ENCODE measurements at places on chromosomes 7 and 10.
A peak's percentile ranks its signal among the peaks of the same experiment; 100 is the strongest.

DNA sequence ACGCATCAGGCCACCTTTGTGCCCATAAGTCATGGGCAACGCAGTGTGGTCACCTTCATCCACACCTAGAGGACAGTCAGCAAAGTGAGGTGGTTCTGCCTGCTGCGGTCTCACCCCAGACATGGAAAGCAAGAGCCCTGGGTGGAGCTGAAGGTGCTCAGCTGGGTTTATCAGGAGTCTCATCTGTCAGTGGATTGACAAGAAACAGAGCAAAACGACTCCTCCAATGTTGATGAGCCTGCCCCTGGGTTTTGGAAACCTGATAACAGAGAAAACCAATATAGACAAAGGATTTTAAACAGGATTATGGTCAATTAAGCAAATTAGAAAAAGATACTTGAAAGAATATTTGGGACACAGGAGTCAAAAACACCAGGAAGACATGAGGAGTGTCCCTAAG lies 229.3 kb upstream of the PRSS58 start:
- DNase-seq, result no peak

DNA sequence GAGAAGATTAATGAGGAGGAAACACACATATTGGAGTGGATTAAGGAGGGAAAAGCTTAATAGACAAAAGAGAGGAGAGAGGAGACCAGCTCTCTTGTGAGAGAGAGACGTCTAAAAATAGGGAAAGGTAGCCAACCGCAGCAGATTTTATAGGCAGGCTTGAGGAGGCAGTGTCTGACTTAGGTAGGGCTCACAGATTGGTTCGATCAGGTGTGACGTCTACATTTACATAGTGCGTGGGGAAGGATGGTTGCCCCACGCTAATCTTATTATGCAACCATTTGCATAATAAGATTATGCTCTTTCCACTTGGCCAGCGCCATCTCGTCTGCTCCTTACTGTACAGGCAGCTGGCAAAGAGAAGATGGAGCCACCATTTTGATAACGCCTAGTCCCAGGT lies 122.0 kb downstream of the MARCHF5 start:
- no peak for DNase-seq

DNA sequence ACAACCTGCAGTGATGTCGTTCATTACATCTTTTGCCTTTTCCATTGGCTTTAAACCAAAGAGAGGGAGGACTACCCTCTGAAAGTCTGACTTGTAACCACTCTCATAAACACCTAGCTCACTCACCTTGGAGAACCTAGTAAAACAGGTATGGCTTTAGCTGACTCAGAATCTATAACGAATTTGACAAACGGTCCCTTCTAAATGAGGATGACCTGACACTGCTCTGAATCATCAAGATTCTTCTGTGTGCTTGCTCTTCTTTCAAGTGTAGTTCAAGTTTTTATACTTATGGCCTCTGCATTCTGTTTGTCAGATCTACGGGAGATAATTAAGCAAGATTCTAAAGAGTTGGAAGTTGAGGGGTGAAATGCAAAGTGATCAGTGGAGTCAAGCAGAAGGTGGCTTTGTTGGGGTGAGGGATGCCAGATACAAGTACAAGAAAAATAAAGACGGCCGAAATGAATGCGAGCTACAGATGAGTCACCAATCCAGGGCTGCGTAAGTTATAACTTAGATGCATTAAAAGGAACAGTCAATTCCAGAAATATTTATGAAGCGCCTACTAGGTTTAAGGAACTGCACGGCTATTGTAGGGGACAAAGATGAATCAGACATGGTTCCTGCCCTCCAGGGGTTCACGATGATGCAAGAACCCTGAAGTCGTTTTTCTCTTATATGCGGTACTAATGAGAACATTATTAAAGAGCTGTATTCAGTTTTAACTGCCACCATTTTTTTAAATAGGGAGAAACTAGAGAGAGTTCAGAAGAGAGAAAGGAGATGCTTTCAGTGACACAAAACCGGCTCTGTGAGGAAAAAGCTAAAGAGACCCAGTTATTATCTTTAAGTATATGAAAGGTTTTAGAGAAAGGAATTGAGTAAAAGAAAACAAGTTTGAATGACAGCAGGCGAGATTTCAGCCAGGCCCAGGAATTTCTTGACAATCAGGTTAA lies 6.5 kb downstream of the HIPK2 start:
- no peak for DNase-seq

GRCh38 chr7:150947241-150947745 lies 30.8 kb downstream of the KCNH2 start:
- peak; percentile 5 for DNase-seq

- no peak for DNase-seq
Measured at GRCh38 chr10:74026428-74027015, 28.6 kb downstream of the VCL start.

DNA sequence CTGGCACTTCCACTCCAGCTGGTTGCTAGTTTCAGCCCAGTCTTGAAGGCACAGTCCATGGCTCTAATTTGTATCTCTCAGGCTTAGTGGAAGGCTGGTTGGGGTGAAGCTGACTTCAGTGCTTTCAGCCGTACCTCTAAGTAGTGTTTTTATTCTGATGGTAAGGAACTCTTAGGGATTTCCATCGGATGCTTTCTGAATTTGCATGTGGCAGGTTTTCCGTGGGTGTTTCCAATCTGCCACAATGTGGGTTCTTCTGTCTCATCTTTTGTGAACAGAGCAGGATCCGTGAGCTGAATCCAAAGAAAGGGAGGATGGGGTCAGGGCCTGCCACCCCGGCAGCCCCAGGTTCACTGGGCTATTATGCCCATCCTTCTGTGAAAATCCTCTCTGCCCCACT lies 607.9 kb upstream of the MKI67 start:
- no peak for DNase-seq

DNA sequence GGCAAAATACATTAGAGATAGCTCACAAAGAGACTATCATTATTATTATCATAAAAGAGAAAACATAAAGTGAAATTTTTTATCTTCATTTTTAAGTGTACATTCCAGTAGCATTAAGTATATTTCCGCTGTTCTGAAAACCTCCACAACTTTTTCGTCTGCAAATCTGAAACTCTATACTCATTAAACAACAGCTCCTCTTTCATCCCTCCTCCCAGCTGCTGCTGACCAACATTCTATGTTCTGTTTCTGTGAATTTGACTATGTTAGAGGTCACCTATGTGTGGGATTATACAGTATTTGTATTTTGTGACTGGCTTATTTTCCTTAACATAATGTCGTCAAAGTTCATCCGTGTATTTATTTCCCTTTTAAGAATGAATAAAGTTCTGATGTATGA lies 429.3 kb upstream of the TPK1 start:
- no peak for DNase-seq

- DNase-seq, result no peak
Measured at GRCh38 chr10:130198651-130199050, 62.5 kb downstream of the GLRX3 start.

DNA sequence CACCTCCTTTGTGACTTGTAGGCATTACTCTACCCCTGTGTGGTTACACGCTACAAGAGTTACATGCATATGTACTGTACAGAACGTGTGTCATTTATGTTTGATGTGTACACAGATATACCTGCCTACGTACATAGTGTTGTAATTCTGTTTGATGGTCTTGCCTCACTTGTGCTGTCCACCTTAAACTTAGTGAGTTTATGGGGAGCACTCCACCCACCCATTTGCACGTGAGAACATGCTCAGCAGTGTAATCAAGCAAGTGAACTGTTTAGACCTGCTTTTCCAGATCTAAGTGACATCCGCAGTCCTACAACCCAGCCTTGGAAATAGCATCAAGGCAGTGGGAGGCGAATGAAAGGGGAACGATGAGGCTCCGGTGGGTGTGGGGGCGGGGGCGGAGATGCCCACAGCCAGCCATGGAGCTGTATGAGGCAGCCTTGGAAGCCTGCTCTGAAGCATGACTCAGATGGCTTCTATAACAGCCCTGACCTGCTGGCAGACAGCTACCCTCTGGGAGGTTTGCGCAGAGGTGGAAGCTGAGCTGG lies 52.1 kb downstream of the SUFU start:
- DNase-seq, result no peak

DNA sequence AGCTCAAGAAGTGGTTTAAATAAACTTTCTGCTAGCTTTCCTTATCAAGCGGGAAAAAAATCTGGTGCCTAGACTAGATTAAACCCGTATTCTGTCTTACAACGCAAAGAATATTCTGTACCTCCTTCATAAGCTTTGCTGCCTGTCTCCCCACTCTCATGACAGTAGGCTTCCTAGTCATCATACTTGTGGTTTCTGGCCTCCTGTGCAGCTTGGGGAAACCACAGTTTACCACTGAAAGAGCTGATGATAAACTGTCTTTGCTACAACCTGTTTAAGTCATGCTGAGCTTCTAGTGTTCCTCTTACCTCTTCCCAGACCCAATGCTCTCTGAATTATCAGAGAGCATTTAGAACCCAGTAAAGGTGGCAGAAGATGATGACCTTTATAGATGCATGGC lies 55.0 kb downstream of the PODXL start:
- DNase-seq, result peak; percentile 59

- DNase-seq, result no peak
Measured at GRCh38 chr7:83866582-83866981, 217.6 kb upstream of the SEMA3E start.

DNA sequence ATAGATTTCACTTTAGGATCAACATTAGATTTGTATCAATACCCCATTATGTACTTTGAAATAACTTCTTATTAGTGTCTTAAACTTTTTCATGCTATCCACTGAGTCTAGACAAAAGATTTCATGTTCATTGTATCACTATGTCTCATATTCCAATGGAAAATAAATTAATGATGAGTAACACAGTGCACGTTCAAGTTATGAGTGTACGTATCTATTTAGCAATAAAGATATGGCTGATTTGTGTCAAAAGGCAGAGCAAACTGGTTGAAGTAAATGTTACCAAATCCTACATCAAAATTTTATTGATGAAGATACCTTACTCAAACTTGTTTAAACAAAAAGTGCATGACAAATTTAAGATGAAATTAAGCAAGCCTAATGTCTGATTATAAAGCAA lies 102.4 kb downstream of the SEMA3E start:
- DNase-seq, result no peak

DNA sequence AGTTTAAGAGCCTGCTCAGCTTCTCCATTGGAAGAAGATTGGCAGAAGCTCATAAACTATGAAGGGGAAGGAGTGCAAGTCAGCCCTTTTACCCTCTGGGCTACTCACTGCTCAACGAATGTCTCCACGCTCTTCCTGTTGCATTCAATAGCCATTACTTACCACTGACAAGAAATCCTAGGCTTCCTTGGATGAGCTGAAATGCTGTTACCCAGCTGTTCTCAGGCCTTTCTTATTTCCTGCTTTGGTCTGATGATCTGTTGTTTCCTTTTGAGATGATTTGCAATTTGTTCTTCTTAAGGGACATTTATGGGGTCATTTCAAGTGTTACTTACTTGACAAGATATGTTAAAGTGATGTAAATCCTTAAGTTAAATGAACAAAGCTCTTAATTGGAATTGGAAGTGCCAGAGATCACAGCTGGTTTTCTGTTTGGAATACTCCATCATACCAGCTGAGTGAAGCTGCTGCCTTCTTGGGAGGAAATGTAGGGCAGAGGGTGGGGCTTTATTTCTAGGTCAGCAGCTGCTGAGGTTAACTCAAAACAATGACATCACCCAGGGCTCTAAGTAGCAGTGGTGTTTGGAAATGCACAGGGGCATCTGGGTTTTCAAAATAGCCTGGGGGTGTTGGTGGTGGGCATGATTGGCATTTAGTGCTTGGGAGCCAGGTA lies 170.0 kb downstream of the PRKCQ start:
- DNase-seq, result peak; percentile 81

- no peak for DNase-seq
Measured at GRCh38 chr7:23341846-23342598, 42.9 kb downstream of the MALSU1 start.
